K562 (cell line): ENCODE measurements at places on chromosomes 1 and 21.

- DNase-seq: peak; percentile 72
These were observed 4.7 kb upstream of the ECE1 start for GRCh38 chr1:21295002-21295401.

GRCh38 chr21:23977971-23978370, 1629.3 kb downstream of the MRPL39 start:
- no peak for DNase-seq

- DNase-seq: no peak
These were observed 193.8 kb downstream of the KIF26B start for GRCh38 chr1:245348626-245349025.

DNA sequence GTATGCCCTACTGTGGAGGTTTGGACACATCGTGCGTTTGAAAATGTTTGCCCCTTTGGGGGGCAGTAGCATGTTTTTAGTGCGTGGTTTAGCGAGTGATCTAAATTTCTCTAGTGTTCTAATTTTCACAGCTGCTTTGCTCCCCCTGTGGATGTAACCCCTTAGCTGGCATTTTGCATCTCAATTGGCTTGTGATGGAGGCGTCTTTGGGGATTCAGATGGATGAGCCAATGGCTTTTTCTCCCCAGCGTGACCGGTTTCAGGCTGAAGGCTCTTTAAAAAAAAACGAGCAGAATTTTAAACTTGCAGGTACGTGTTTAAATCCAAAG, 836 bp downstream of the CDC7 start:
- no peak for DNase-seq

- DNase-seq: no peak
These were observed 311.3 kb downstream of the TGFB2 start for GRCh38 chr1:218656301-218657037.

- DNase-seq: no peak
These were observed 88.3 kb downstream of the ABCA4 start for GRCh38 chr1:94032637-94033036.

DNA sequence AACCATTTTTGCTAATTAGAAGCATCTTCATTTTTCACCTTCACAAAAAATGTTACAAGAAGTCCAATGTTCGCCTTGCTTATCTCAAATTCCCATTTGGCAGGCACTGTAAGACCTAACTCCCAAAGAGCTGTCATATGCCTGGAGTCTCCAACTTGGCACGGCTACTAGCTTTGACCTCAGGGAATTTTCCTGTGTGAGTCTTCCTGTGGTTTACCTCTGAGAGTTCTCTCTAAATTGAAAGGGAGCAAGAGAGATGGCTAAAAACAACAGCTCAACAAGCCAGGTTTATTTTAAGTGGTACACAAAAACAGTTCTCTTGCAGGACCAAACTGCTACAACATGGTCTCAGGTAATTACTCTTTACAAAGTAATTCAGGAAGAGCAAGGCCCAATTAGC, 756.0 kb upstream of the ADGRL2 start:
- no peak for DNase-seq

DNA sequence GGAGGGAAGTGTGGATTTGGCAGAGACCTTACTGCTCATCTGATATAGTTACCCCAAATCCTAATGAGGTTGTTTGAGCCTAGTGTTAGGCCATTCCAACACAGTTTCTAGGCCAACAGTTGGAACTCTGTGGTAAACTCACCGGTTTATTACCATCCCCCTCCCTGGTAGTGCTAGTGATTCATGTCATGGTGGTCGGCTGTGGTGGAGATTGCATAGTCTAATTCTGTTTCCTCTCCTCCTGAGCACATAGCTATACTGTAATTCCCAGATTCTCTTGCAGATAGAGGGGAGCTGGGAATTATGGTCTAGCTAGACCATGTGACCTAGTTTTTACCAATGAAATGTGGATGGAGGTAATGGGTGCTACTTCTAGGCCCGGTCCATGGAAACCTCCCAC, 123.7 kb upstream of the KIF26B start:
- no peak for DNase-seq

GRCh38 chr1:72516826-72517225, 234.5 kb upstream of the NEGR1 start:
- no peak for DNase-seq

DNA sequence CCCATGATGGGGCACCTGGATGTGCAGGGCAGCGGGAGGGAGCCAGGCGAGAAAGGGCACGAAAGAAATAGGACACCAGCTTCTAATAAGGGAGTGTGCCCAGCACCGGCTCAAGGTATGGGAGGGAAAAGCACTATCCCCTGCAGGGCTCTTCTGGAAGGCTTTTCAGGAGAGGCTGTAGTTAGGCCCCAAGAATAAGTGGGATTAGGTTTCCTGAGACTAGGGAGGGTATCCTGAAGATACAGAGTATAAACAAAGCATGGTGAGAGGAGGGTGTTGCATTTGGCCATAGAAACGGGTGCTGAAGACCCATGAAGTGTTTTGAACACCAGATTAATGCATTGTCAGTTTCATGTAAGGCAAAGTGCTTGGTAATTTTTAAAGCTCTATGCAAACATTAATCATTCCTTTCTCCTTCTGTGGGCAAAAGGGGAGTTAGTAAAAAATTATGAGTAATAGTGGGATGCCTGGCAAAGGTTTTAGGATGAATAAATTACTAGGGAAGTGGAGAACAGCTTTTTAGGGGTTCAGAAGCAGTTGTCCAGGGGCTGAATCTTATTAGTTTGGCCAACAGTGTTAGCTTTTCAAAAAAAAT, 74.0 kb downstream of the SYT6 start:
- DNase-seq: no peak

- DNase-seq: no peak
These were observed 62.7 kb upstream of the IPO9 start for GRCh38 chr1:201766131-201766866.

DNA sequence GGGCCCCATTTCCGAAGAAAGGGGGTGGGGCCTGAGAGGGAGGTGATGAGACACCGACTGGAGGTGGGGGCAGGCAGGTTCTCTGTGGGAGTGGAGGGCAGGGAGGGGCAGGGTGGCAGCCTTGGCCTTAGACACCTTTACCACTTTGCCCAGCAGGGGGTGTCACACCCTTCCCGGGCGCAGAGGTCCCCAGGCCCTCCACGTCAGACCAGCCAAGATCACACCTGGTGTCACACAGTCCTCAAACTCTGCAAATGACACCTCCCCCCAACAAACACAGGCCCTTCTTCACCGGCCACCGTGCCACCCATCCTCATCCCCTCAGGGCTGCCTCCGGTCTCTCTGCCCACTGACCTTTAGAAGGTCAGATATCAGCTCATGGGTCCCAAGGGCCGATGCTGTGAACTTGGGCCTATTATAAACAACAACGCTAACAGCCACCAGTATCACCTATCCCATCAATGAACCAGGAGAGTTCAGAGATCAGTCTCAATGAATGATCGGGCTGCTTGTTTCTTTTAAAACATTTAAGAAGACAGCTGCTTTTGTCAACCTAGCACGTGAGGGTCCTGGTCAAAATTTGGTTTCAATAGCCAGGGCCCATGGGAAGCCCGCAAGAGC, 103.9 kb downstream of the CASZ1 start:
- peak; percentile 72 for DNase-seq

- no peak for DNase-seq
These were observed 3.5 kb upstream of the PADI1 start for GRCh38 chr1:17201201-17202021.

GRCh38 chr1:84259376-84259775, 42.1 kb upstream of the SAMD13 start:
- no peak for DNase-seq
